ENCODE measurements at places on chromosomes 5 and 9.

- no peak for DNase-seq
Observed at GRCh38 chr9:32424616-32425015, 40.2 kb downstream of the ACO1 start.

DNA sequence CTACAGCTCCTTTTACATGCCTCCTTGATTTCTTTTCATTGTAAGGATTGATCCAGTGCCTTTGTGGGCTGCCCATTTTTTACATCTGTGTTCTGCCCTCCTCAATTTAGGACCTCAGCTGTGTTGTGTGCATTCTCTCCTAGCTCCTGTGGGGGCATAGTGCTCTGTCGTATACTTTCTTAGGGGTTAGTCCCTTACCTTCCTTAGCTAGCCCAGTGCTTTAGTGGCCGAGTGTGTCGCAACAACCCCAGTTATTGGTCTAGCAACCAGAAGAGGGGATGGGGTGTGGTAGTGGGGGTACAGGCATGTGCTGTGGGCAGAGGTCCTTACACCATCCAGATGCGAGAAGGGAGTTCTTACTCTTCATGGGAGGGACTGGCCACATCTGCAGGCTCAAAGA, 12.1 kb downstream of the MTRR start:
- no peak for DNase-seq

GRCh38 chr5:35476036-35476435, 141.6 kb upstream of the SPEF2 start:
- no peak for DNase-seq

DNA sequence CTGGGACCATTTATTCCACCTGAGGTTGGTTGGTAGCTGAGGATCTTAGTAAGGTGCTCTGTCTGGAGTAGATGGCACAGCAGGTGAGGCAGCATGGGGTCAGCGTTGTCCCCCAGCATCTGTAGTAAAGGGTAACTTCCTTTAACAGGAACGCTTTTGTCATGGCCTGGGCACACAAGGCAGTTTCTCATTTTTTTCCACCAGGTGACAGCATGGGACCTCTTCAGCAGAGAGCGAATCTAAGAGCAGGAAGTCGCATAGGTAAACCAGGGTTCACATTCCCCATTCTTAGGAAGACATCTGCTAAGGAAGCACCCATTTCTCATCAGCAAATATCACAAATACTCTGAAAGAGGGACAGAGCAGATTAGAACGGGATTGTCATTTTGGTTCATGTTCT, 56.5 kb downstream of the GPR107 start:
- DNase-seq = no peak

GRCh38 chr5:180140571-180140970, 68.4 kb downstream of the RASGEF1C start:
- no peak for DNase-seq

DNA sequence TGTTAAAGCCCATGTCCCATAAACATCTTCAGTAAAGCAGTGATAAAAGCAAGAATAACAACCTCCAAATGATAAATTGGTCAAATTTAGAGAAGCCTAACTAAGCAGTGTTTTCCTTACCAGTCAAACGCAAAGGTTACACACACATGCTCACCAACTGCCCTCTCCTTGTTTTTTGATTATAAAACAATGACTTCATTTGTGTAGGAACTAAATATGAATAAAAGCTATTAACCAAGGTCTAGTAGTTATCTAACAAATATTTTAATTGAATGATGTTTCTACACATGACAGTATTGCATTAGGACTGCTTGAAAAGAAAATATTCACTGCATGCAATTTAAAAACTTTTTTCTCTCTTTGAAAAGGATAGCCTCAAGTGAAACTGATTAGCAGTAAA, 36.7 kb downstream of the PCA3 start:
- DNase-seq = no peak

DNA sequence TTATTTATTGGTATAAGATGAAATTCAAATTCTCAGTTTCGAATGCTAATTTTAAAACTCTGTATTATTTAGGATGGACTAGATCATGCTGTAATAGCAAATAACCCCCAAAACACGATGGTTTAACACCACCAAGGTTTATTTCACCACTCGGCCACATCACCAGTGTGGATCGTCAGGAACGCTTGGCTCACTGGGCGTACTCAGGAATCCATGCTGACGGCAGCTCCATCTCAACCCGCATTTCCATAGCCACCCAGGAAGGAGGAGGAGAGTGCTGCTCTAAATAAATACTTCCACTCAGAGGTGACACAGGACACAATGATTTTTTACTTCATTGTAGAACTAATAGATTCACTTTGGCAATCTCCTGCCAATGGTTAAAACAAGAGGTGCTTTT, 347.4 kb downstream of the SH3GL2 start:
- DNase-seq = no peak

- DNase-seq = no peak
Observed at GRCh38 chr5:136979131-136979530, 520.0 kb downstream of the SPOCK1 start.

DNA sequence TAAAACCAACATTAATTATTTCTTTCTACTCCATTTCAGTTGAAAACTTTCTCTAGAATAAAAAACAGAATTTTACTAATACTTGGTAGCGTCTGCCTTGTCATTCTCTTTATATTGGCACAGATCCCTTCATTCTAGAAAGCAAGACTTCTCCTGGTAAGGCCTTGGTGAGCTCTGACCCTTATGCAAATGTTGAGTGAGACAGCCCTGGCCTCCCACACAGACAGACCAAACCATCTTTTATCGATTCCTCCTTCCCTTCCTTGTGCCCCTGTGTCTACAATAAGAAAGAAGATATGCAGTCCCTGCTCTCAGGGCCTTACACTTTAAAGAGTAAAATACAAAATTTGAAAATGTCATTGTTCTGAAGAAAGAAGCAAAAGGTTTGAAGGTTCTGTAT, 262.2 kb downstream of the EFNA5 start:
- DNase-seq = no peak

- DNase-seq = no peak
Observed at GRCh38 chr5:157562111-157562581, 13.4 kb downstream of the ADAM19 start.

DNA sequence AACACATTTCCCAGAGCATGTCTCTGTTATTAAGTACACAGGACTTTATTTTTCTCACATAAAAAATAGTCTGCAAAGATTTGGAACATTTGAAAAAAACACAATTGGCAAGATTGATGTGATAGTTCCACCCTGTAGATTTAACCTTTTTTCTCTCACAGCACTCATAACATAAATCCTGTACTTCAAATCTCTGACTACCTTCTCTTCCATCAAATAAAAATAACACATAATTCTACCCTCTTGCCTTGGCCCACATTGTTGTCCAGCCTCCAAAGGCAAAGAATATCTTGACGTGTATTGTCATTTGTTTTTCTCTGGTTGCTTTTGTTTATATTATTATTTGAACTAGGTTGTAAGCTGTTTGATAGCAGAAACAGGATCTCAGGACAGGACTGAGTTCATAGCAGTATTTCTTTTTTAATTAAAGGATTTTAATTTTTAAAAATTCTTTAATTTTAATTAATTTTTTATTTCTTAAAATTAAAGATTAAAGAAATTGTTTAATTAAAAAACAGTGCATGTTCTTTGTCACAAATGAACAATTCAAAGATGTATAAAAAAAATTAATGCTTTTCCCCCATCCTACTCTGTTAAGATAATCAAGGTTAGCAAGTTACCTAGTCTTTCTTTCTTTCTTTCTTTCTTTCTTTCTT, 69.1 kb upstream of the PCSK1 start:
- DNase-seq = no peak

DNA sequence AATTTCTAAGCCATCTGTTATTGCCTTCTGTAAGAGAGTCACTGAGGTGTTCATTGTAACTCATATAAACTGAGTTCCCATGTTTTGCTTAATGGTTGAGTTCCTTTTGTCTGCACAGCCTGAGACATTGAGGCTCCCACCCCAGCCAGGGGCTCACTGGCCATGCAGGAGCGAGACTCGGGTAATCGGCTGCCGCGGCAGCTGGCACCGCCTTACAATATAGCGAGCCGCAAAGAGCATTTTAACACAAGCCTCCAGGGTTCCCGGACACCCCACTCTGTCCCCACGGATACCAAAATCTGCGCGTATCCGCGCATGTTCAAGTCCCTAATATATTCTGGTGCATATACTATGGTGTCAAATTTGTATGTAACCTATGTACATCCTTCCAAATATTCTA, 24.4 kb upstream of the GLDC start:
- DNase-seq = no peak

DNA sequence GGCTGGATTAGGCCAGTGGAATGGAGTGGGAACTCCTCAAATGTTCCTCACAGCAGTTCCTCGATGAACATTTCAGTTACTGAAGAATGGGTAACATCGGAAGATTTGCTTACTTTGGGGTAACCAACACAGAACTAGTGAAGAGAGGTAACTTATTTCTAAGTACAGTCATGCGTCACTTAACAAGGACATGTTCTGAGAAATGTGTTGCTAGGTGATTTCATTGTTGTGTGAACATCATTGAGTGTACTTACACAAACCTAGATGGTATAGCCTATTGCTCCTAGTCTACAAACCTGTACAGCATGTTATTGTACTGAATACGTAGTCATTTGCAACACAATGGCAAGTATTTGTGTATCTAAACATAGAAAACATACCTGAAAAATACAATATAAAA, 228.3 kb downstream of the MAST4 start:
- no peak for DNase-seq

DNA sequence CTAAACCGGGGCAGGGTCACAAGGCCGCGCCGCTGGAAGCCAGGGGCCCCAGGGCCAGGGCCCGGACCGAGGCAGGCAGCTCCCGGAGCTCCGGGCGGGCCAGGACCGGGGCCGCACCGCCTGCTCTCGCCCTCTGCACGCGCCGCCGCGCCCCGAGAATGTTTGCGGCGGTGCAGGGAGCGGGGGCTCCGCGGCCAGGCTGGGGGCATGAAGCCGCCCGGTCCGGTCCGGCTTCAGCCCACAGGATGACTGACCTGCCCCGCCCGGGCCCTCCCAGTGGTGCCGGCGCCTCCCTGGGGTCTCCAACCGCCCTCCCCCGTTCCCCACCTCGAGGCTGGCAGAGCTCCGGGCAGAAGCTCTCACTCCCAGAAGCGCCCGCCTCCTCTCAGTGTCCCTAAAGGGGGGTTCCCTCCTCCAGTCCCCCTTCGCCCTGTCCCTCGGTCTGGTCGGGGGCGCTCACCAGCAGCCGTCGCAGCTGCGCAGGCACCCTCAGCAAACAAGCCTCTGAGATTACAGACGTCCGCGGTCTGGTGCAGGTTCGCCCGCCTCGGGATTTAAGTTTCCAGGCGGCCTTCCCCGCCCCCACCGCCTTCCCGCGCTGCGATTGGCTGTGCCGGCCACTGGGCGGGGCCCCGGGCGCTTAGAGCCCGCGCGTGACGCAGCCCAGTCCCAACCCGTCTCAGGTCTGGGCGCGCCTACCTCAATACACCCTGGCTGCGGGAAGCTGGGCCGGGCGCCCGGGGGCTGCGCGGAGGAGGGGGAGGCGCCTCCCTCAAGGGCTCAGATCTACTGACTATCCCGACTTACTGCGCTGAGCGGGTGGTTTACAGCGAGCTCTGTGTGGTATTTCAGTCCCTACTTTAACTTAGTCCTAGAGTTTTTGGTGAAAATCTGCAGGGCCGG, at the start of gene CTSV:
TSS of gene CTSV (minus strand) at position 532 of the 903 bp plus-strand sequence. CDS start 1,099 bp downstream, outside the sequence.
- DNase-seq = peak; percentile 73

DNA sequence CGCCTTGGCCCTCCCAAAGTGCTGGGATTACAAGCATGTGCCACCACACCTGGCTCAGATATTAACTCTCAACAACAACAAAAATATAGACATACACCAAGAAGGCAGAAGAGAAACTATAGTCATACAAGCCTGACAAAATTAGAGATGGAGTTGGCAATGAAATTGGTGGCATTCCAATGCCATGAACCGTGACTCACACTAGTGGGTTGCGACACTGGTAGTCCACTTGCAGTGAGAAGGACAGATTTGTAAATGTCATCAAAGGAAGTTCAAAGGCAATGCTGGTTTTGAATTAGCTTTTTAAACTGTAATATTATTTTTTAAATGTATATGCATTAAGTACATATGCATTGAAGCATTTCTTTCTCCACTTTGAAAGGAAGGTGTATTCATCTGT, 8.5 kb upstream of the DNAJC25 start:
- DNase-seq = no peak

GRCh38 chr9:99634186-99634585, 187.5 kb upstream of the NR4A3 start:
- DNase-seq = no peak

DNA sequence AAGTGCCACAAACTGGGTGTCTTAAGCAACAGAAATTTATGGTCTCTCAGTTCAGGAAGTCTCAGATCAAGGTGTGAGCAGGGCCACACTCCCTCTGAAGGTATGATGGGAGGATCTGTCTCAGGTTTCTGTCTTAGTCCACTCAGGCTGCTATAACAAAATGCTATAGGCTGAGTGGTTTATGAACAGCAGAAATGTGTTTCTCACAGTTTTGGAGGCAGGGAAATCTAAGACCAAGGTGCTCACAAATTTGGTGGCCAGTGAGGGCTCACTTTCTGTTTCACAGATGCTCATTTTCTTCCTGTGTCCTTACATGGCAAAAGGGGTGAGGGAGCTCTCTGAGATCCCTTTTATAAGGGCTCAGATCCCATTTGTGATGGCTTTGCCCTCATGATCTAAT, 281.4 kb downstream of the CWC27 start:
- no peak for DNase-seq

DNA sequence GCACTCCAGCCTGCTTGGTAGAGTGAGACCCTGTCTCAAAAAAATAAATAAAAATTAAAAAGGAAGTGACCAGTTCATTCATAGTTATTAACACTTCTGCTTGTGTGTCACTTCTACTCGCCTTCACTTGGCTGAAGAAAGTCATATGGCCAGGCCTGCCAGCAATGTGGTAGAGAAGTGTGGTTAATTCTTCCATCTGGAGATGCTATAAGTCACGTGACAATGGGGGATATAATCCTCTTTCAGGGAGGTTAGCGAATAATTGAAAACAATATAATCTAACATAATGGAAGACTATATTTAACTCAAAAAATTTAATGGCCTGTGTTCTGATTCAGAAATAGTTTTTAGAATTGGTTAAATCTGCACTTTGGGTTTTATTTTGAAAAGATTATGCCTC, 305.6 kb downstream of the DOCK8 start:
- DNase-seq = no peak

- no peak for DNase-seq
Observed at GRCh38 chr9:3200331-3200774, 325.4 kb downstream of the RFX3 start.

- DNase-seq = no peak
Observed at GRCh38 chr9:37421914-37422288, 595 bp upstream of the GRHPR start.

GRCh38 chr5:1780614-1780930, 19.1 kb downstream of the MRPL36 start:
- no peak for DNase-seq
